ENCODE measurements at places on chromosomes 1 and 21.

GRCh38 chr1:193077991-193078390 is 18.6 kb downstream of the RO60 start:
- DNase-seq = no peak

DNA sequence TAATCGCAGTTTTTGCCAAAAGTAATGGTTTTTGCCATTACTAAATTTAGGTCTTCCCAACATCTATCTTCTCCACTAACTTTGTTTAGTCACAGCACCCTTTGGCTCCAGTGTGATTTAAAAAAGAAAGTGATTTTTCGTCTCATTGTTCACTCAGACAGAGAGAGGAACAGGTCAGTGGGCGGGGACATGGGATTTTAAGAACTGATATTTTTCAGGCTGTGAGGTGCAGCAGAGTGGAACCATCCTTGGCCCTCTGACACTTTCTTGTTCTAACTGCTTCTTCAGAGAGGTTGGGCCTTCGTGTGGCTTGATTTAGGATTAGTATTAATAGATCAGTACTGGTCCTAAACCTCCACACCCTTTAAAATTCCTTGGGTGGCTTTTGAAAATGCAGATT is 38.8 kb downstream of the CASQ2 start:
- no peak for DNase-seq

DNA sequence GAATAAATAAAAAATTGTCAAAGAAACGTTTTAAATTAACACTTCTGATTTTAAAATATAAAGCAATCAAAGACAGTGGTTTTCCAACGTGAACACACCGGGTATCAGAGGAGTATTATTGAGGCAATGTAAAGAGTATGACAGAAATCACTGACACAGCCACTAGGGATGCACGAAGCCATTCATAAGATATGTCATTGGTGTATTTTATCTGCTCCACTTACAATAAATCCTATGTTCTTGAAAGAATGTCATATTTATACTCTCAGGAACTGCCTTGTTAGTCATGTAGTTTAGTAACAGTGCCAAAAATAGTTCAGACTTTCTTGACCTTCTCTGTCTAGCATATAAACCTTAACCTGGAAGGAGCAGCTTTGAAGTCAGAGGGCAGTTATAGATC is 835.0 kb upstream of the NCAM2 start:
- DNase-seq = no peak

GRCh38 chr1:86594284-86594770 is 47.4 kb downstream of the CLCA4 start:
- DNase-seq = no peak

- DNase-seq = no peak
Observed at GRCh38 chr21:31589820-31590219, 69.7 kb upstream of the SOD1 start.

GRCh38 chr1:234599617-234600417 is 10.2 kb downstream of the IRF2BP2 start:
- peak; percentile 75 for DNase-seq

DNA sequence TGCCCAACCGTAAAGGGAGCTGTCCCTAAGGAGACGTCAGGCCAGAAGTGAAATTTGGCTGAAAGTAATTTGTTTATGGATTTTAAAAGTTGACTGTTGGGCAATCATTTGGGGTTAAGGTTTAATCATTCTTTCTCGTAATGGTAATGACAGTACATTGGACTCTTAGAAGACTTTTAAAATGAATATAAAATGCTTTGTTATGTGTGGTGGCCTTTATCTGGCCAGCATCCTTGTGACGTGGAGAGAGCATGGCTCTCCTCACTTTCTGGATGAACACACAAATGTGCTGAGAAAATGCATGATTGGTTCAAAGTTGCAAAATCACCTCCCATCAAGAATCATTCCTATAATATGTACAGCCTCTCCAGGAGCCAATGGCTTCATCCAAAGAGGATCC is 160.2 kb downstream of the DHRS3 start:
- DNase-seq = no peak

DNA sequence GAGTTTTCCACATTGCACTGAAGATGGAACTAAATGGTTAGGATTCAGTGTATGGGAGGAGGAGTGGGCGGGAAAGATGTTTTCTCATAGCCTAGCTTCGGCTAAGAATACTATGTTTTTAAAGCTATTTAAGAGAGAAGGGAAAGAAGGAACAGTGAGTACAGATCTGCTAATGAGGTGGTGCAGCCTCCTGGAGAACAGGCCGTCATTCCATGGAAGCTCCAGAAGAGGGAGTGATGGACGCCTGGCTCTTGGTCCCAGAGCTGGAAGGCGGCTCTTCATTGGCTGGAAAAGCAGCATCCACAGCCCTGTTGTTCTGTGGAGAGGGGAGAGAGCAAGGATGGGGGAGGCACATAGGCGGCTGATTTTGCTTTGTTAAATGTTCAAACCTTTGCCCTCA is 6.9 kb downstream of the CAMK1G start:
- DNase-seq = no peak
